ENCODE measurements at places on chromosomes 3 and 15.

DNA sequence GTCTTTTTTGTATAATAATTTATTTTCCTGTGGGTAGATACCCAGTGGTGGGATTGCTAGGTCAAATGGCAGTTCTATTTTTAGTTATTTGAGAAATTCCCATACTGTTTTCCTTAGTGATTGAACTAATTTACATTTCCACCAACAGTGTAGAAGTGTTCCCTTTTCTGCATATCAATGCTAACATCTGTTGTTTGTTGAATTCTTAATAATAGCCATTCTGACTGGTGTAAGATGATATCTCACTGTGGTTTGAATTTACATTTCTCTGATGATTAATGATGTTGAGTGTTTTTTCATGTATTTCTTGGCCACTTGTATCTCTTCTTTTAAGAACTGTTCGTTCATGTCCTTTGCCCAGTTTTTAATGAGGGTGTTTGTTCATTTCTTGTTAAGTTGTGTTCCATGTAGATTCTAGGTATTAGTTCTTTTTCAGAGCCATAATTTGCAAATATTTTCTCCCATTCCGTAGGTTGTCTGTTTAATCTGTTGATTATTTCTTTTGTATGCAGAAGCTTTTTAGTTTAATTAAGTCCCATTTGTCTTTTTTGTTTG lies 713.3 kb upstream of the EPHA6 start:
- DNase-seq: no peak

GRCh38 chr3:32430900-32431299 lies 39.2 kb downstream of the CMTM7 start:
- DNase-seq: no peak

- DNase-seq: no peak
Observed at GRCh38 chr15:49458145-49458544, 35.1 kb downstream of the FGF7 start.

GRCh38 chr3:14902719-14903118 lies 44.7 kb upstream of the NR2C2 start:
- no peak for DNase-seq

GRCh38 chr15:77419836-77420609 lies at the start of gene PEAK1:
Gene PEAK1 (minus strand): TSS chr15:77420104. CDS start chr15:77181926, 238,178 bp downstream.
- peak; percentile 99 for DNase-seq

GRCh38 chr3:183099838-183100204 lies 525 bp upstream of the MCCC1 start:
- DNase-seq: no peak

GRCh38 chr3:162742159-162742717 lies 1245.6 kb downstream of the OTOL1 start:
- no peak for DNase-seq

- no peak for DNase-seq
Observed at GRCh38 chr3:73235768-73236167, 174.3 kb downstream of the EBLN2 start.

- DNase-seq: no peak
Observed at GRCh38 chr3:103047640-103048039, 612.8 kb downstream of the ZPLD1 start.

DNA sequence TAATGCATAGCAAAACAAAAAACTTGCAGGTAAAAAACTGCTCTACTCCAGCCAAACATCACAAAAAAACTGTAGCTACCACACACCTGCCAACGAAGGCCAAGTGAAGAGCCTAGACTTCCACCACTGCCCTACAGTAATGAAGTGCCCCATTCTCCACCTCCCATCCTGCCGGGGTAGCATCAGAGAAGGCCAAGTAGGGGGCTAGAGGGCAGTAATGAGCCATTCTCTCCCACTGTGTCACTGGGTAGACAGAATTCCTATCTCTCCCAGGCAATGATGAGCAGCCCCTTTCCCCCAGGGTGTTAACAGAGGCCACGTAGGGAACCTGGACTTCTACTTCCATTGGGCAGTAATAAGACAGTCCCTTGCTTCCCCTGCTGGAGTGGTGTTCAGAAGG lies 9.5 kb downstream of the SEC22C start:
- peak; percentile 56 for DNase-seq

- no peak for DNase-seq
Observed at GRCh38 chr15:83285979-83286553, 1.6 kb upstream of the BNC1 start.

- DNase-seq: peak; percentile 86
Observed at GRCh38 chr3:20040548-20041196, 426 bp downstream of the KAT2B start.

DNA sequence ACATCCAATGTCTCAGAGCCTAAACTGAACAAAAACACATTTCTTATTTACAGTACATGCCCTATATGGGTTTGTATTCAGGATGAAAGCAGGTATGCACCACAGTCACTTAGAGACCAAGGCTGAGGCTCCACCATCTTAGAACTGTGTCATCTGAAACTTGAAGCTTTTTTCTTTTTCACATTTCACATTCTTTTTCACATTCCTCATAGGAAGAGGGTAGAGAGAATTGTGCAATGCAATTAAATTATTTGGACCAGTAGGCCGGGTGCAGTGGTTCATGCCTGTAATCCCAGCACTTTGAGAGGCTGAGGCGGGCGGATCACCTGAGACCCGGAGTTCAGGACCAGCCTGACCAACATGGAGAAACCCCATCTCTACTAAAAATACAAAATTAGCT lies 591.0 kb downstream of the MECOM start:
- DNase-seq: no peak

DNA sequence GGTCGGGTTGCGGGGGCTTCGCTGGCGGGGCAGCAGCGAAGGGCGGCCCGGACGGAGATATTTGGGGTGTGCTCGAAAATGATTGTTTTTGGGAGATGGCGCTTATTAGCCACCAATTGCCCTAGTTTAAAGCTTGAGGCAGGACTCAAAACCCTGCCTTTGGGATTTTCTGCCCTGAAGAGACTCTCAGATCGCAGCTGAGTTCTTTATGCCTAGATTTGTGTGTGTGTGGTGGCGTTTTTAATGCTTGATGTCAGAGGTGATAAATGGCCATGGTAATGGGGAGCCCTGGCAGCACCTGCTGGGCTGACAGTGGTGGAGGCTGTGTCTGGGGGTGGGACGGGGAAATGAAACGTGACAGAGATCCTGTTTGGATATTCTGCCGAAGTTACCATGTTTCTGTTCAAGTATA lies 604 bp downstream of the KCTD6 start:
- peak; percentile 42 for DNase-seq

- no peak for DNase-seq
Observed at GRCh38 chr3:167228135-167228534, 152.0 kb downstream of the ZBBX start.

GRCh38 chr3:43736558-43737440 lies 46.1 kb downstream of the ABHD5 start:
- DNase-seq: peak; percentile 86

DNA sequence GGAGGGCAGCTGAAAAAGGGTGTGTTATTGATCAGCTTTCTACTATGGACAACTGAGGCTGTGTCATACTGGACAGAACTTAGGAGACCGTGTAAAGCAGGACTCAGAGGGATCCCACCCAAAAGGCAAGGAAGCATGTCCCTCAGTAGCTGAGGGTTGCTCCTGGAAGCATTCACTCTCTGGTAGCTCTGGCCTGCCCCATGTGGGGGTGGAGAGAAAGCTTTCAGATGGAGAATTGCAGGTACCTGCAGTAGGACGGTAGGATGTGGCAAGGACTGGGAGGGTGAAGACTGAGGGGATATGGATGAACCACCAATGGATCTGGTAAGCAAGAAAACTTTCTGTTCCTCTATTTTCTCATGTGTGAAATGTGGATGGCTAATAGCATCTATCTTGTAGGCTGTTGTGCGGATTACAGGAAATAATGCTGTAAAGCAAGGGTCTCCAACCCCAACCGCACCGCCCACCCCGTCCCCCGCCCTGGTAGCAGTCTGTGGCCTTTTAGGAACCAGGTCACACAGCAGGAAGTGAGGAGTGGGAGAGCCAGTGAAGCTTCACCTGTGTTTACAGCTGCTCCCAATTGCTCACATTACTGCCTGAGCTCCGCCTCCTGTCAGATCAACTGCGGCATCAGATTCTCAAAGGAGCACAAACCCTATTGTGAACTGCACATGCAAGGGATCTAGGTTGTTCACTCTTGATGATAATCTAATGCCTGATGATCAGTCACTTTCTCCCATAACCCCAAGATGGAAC lies 157.7 kb upstream of the PROK2 start:
- DNase-seq: no peak

DNA sequence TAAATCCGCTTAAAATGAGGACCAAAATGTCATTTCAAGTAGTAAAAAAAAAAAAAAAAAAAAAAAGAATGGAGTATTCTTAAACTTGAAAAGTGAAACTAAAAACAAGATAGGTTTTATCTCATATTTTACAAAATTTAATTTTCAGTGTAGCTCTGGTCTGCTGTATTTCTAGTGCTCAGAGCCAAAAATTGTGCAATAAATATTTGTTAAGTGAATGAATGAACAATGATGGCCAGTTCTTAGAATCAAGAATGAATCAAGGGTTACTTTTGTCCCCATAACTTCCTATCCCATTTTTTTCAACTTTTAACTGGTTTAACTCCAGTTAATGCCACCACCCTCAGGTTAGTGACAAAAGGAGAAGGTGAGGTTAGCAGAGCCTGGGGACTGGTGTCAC lies 214.4 kb downstream of the ABHD5 start:
- no peak for DNase-seq

- DNase-seq: peak; percentile 8
Observed at GRCh38 chr3:157752956-157753786, 250.0 kb upstream of the VEPH1 start.

- DNase-seq: no peak
Observed at GRCh38 chr3:122941228-122942206, 86.0 kb downstream of the SEMA5B start.

DNA sequence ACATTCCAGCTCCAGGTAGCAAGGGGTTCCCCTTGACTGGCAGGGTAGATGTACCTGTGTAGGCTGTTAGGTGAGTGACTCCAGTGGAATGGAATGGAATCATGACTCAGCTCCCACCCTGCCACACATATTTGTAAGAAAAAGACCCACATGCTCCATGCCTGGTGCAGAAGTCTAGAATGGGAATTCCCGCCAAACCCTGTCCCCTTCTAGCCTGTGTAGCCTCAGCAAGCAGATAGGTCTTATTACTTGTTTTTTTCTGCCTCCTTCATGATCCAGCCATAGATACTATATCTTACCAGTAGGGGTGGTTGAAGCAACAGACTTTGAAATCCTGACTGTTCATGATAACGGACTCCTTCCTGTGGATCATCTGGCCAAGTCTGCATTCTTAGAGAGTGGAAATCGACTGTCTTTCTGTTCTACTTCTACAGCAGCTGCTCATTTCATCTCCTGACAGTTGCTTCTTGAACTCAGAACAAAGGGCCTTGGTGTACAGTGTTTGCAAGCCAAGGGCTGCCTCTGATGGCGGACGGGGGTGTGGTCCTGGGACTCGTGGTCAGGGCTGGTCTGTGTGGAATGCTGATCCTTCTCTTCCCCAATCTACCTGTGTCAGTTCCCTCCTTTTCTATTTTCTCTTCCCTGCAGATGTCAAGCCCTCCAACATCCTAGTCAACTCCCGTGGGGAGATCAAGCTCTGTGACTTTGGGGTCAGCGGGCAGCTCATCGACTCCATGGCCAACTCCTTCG lies 16.3 kb downstream of the SNAPC5 start:
- no peak for DNase-seq

DNA sequence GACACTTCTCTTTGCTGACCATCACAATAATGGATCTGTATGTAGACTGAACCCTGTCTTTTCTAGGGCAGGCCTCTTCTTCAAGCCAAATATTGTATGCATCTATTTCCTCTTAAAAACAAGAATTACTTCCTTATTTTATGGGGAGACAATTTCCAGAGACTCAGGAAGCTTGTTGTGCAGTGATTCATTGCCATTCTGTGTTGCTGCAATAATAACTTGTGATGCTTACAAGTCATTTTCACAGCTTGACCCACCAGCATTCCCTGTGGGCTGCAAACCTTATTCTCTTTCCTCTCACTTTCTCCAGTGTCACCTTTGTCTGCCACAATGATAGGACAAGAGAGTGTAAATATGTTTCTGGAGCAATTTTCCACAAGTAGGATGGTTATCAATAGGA lies 276.7 kb upstream of the SGO1 start:
- no peak for DNase-seq

DNA sequence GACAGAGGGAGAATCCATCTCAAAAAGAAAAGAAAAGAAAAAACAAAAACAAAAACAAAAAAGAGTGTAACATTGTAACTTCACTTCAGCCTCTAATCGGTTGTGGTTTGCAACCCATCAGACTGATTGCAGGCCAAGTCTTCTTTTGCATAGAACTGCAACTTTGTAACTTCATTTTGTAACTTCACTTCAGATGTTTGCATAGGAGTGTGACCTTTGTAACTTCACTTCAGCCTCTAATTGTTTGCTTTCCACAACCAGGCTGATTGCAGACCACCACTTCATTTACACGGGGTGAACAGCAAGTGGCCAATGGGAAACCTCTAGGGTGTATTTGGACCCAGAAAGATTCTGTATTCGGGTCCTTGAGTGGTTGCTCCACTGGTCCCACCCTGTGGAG lies 79.1 kb upstream of the CHMP2B start:
- peak; percentile 21 for DNase-seq

- DNase-seq: no peak
Observed at GRCh38 chr3:71217640-71218222, 365.8 kb downstream of the FOXP1 start.

GRCh38 chr3:46882377-46883053 lies 5.0 kb downstream of the PTH1R start:
- peak; percentile 57 for DNase-seq

DNA sequence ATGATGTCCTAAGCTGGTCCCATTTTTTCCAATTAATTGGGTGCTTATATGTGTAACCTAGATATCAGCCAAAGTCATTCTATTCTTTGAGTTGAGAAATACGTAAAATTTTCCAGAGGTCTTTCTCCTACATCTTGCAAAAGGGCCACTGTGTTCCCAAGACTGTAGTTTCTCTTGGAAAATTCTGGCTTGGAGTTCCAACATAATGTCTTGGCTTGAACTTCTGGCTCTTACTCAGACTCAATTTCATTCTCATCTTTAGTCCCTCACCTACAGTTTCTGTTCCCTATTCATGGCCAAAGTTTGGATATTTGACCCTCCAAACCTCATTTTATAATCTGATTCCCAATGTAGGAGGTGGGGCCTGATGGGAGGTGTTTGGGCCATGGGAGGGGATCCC lies 201.4 kb upstream of the ARHGEF26 start:
- DNase-seq: no peak

- DNase-seq: no peak
Observed at GRCh38 chr3:5191555-5192304, 4.2 kb downstream of the EDEM1 start.

- no peak for DNase-seq
Observed at GRCh38 chr3:145429546-145429945, 731.4 kb downstream of the PLOD2 start.

DNA sequence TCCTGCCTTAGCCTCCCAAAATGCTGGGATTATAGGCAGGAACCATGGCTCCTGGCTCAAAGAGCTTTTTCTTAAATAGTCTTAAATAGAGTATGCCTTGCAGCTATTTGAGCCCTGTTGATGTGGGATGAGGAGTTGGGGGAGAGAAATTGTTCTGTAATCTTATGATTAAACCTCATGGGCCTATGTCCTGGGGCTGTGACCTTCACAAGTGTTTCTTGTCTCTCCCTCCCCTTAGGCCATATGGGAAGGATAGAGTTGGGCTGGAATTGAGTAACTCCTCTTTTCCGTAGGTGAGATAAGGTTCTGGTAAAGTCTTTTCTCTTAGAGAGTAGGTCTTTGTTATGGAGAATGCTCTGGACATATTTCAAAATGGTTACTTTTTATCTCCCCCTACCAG lies 114.3 kb downstream of the ARNT2 start:
- DNase-seq: no peak

- no peak for DNase-seq
Observed at GRCh38 chr3:49121132-49121736, 611 bp upstream of the USP19 start.
